ENCODE measurements at places on chromosomes 2 and 18.

GRCh38 chr2:191249156-191249813 lies 4.1 kb downstream of the MYO1B start:
- no peak for DNase-seq

- DNase-seq = peak; percentile 46
Measured at GRCh38 chr2:225041851-225042799, at the start of gene DOCK10. DOCK10 (minus strand) TSS chr2:225042468; CDS start chr2:225042374, 94 bp downstream.

GRCh38 chr18:76647322-76647721 lies 152.3 kb upstream of the ZNF516 start:
- DNase-seq = no peak

GRCh38 chr2:2735041-2735440 lies 404.0 kb upstream of the MYT1L start:
- DNase-seq = no peak

DNA sequence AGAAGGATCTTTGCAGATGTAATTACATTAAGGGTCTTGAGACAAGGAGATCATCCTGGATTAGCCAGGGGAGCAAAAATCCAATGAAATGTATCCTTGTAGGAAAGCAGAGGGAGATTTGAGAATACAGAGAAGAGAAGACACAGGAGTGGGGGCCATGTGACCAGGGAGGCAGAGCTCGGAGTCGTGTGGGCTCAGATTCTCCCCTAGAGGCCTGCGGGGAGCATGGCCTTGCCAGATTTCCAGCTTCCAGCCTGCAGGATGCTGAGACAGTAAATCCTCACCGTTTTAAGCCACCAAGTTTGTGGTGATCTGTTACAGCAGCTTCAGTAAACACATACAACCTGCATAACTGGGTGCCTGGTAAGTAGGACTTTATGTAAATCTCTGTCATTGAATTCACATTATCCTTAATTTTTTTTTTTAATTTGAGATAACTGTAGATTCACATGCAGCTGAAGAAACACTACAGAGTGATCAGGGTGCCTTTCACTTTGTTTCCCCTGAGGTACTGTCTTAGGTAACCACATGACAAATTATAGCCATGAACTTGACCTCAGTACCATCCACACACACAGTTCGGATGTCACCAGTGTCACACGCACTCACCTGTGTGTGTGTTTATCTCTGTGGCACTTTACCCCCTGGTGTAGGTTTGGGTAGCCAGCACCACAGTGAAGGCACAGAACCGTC lies 138.4 kb upstream of the HDAC4 start:
- DNase-seq = no peak

DNA sequence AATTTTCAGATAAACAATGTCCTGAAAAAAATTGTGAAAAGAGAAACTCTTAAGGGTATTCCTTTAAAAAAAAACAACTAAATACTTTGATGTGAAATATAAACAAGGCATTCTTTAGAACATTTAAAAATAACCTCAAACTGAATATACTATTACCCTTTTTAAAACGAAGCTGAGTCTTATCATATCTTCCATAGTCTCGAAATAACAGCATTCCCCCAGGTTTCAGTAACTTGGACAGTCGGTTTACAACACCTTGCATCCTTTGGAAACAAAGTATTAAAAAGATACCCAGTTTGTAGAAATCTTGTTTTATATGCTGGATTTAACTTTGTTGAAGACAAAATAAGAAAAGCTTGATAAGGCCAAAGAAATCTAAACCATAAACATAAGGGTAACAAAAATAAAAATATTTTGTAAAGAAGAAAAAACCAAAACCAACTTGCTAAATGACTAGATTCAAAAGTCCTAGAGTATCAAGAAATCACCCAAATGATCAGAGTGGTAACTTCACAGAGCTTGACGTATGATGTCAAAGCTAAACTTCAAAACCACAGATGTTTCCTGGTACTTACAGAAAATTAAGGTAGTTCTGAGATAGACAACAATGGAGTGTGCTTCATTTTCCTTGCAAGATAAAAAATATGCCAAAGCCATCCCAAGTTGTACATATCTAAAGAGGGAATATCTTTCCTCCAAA lies 107.8 kb downstream of the METTL8 start:
- DNase-seq = no peak

DNA sequence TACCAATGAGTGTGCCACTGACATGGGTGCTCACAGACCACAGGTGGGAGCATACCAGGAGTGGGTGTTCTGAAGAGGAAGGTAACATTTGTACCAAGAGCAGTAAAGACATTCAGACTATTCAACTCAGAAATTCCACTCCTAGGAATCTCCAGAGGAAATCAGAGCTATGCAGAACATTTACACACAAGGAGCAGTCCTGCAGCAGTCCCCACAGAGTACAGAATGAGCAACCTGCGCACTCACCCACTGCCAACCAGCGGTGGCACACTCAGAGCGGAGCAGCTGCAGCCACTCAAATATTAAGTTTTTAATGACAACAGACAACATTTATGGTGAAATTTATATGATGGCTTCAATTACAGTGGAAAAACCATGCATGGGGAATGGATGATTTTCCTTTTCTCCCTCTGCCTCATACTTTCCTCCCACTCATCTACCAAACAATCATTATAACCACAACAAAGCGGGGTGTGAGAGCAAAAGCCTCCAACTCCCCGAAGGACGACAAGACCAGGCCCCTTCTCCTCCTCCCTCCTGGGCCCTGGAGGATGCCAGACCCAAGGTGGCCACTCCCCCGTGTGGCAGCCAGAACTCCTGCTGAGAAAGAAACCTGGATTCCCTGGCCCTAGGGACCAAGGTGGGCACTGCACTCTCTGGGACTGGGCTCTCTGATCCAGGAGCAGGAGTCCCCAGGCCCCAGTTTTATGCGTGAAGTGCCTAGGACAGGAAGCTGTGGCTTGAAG lies 5.4 kb downstream of the HS6ST1 start:
- no peak for DNase-seq

GRCh38 chr2:181178823-181179412 lies 198.5 kb downstream of the UBE2E3 start:
- no peak for DNase-seq

DNA sequence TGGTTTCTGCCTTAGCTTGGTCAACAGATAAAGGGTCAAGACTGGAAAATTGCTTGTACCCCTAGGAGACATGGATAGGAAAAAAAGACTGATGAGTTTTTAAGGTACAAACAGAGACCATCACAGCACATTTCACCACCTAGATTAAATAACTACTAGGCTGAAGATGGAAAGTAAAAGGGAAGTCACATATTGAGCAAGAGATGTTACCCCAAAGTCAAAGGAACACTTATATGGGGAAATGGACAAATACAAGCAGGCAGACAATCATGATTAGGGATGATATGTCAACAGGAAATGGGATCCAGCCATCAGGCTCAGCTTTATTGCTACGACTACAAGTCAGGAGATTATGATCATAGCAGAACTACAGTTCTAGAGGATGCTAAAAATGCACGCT lies 1643.1 kb upstream of the CELF4 start:
- no peak for DNase-seq

GRCh38 chr2:178796079-178796677 lies 11.0 kb downstream of the TTN start:
- peak; percentile 55 for DNase-seq

GRCh38 chr2:6832596-6833299 lies 33.0 kb downstream of the CMPK2 start:
- DNase-seq = no peak

GRCh38 chr2:158903711-158904405 lies 64.6 kb upstream of the TANC1 start:
- DNase-seq = no peak

GRCh38 chr2:176581557-176582165 lies 312.4 kb downstream of the MTX2 start:
- no peak for DNase-seq

- no peak for DNase-seq
Measured at GRCh38 chr2:209663139-209663538, 108.5 kb upstream of the UNC80 start.

DNA sequence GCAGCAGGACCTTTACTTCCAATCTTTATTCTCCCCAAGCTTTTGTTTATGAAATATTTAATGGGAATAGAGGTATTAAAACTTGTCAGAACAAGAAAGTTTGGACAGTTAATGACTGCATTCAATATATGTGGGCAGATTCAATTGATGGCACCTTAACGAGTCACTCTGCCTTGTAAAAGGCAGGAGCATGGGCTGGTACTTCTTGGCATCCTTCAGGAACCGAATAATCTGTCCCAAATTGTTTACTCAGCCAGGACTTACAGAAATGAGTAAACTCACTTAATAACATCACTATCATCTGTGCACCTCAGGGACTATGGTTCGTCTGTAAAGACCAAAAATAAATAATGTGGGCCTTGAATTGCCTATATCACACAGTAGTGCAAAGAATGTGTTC lies 1280.3 kb upstream of the TMEFF2 start:
- no peak for DNase-seq

DNA sequence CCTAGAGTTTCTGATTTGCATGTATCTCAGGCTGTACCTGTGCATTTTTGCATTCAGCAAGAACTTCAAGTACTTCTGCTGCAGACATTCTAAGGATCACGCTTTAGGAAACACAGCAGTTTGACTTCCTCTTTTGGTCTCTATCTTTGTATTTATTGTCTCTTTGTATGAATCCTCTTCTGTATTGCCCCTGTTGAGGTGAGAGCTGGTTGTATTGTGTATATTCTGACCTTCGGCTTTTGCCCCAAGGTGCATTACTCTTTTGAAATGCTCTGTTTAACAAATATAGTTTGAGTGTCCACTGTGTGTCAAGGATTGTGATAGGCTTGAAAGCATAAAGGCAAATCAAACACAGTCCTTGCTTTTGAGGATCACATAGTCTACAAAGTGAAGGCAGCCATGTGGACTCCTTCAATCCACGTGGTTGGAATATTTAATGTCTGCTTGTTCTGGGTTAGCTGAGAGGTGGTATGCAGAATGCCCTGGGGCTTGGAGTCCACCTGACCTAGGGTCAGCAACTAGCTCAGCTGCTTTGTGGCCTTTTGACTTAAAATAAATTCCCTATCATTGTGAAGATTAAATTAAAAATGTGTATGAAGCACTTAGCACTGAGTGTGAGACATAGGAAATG lies 108.1 kb downstream of the LYPD6 start:
- no peak for DNase-seq

DNA sequence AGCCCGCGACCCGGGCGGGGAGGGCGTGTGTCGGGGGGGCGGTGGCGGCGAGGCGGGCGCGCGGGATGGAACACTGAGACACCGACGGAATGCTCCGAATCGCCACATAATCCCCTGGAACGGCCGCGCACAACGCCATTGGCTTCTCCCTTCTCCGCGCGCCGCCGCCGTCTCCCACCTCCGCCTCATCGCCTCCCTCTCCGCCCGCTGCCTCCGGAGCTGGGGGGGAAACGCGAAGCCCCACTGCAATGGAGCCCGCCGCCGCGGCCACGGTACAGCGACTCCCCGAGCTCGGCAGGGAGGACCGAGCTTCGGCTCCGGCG lies at the start of gene PHLPP1:
PHLPP1 (plus strand) TSS at position 106 of the 323 bp plus-strand sequence; CDS start at position 249, 143 bp downstream.
- DNase-seq = no peak

- DNase-seq = no peak
Measured at GRCh38 chr18:77346208-77346810, 96.7 kb downstream of the GALR1 start.

- peak; percentile 49 for DNase-seq
Measured at GRCh38 chr2:70946832-70947442, 11.2 kb downstream of the ATP6V1B1 start.

DNA sequence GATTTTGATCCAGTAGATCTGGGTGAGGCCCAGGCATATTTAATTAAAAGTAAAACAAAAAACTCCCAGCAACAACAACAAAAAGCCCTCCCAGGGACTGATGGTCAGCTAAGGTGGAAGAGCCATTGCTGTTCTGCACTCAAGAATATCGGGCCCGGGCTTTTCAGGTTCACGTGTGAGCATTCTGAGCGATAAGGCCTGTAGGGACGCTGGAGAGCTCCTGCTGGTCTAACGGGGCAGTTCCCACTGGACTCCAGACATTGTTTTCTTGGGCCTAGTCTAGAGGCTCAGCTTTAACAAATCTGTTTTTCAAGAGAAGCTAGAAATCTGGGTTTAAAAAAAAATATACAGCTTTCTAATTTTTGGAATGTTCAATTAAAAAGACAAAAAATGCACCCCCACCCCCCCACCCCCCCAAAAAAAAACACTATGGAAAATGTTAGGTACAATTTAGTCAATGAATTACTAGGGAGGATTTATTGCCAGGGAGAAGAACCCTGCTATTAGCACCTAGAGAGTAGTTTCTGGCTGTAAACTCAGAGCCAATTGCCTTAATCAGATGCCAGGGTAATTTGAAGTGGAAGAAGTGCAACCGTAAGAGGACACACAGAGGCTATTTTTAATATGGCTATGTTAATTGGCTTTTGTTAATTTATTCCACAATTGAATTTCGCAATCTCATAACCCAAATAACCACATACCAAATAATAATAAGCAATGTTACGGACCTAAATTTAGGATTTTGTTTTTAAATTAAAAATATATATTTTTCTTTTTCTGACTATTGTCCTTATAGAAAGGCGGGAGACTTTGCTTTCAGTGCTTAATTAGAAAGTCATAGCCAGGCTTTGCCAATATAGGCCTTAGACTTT lies 78.9 kb downstream of the MAP4K4 start:
- DNase-seq = no peak

GRCh38 chr2:105747991-105748390 lies 3.3 kb downstream of the NCK2 start:
- no peak for DNase-seq

DNA sequence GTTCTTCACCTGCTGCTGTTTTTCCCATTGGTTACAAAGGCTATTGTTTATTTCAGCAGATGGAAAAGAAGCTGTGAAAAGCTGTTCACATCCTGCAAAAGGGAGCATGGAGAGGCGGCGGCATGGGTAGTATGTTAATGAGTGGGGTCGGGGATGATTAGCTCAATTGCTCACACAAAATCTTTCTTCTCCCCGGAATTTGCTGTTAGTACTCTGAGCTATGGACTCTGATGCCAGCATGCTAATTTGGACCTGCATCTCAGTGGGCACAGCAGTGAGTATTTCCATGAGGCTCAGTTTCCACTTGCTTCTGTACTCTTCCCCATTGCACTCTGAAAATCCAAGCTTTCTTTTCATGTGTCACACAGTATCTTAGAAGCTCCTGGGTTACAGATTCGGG lies 61.6 kb downstream of the DNER start:
- no peak for DNase-seq

- peak; percentile 6 for DNase-seq
Measured at GRCh38 chr18:73340135-73340977, 472.6 kb upstream of the NETO1 start.

GRCh38 chr18:21714474-21714873 lies 9.9 kb upstream of the ABHD3 start:
- DNase-seq = peak; percentile 14

DNA sequence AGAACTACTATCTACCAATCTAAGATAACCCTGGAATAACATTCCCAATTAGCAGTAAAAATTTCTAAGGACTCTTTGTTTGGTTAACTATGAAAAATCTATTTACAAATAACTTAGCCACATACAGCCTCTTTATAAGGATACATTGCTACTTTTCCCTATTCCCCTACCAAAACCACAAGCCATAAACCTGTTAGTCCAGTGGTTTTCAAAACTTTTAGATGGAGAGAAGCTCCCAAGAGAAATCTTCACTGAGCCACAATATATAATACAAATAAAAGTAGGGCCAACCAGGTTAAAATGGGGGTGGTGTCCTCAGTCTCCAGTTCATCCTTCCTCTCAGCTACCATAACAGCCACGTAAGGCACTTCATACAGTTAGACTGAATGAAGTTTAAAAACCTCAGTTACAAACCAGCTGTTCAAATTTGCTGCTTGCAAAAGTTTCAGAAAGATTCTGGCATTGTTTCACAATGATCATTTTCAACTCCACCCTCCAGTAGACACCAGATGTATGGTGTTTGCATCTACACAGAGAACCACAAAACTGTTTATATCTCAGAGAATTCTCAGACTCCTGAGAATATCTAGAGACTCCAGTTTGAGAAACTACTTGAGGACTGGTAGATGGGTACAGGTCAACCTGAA lies 26.0 kb downstream of the SOS1 start:
- peak; percentile 91 for DNase-seq
